Activated CD4-positive, alpha-beta T cell treated with anti-CD3 and anti-CD28 coated beads for 24 hours (primary cell): ENCODE measurements at places on chromosomes 2 and 18.

GRCh38 chr2:69097891-69098655 lies 85.1 kb downstream of the ANTXR1 start:
- no peak for DNase-seq

- no peak for DNase-seq
These were observed 50.8 kb upstream of the FANCL start for GRCh38 chr2:58291726-58292438.

- DNase-seq = no peak
These were observed 38.5 kb upstream of the LYPD6 start for GRCh38 chr2:149291881-149292280.

DNA sequence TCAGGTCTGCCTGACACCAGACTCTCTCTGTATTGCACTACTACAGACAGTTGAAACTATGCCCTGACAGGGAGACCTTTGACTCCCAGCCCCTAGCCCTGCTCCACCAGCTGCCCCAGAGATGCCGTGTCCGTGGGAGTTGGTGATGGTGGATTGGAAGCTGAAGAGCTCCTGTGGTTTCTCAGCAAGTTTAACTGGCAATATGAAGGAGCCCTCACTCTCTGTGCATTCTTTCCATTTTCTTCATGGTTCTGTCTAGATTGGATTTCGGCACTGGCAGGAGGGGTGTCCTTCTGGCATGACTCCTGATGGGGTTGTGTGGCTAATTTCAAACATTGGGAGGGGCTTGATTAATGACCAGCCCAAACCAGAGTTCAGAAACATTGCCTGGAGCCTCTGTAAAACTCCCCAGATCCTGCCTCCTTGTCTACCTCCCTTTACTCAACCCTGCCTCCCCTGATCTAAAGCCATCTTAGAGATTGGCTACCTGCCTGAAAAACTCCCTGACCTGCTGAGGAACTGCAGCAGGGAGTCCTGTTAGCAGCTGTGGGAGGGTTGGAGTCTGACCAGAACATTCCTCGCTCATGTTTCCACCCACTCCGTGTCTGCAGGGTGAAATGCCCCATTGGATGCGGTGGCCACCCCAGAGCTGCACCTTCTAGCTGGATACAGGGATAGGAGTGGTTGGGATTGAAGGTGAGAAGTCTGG lies 206.9 kb upstream of the SPRED2 start:
- no peak for DNase-seq

DNA sequence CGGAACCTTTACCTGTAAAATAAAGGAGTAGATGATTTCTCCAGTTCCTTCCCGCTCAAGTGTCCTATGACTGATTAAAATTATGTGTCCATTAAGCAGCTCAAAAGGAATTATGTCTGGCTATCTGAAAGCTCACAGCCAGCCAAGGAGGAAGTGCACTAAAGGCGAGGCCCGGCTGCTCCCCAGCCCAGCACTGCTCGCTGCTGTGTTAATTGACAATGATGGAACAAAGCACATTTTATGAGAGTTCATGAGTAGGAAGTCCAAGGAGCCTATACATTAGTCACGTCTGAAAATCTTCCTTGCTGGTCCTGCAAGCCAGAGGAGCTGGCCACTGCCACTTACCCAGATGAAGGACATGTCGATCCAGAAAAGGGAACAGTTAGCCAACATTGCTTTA lies 14.3 kb downstream of the TTC32 start:
- no peak for DNase-seq

DNA sequence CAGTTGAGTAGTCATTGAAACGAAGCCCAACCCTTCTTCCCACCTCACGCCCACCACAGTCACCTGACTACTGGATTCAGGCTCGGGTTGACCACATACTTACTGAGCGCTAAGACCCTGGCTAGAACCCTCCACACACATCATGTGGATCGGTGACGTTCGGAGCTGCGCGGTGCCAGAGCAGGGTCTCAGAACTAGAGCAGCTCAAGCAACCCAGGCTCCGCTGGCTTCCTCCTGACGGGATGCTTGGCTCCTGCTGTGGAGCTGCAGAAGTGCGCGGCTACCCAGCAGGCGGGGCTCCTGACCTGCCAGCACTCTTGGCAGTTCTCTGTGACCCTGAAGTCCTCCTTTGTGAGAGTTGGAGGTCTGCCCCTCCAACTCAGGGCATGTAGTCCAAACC lies 90.6 kb upstream of the MBOAT2 start:
- DNase-seq = no peak

- no peak for DNase-seq
These were observed 38.3 kb upstream of the CTIF start for GRCh38 chr18:48500517-48500916.

DNA sequence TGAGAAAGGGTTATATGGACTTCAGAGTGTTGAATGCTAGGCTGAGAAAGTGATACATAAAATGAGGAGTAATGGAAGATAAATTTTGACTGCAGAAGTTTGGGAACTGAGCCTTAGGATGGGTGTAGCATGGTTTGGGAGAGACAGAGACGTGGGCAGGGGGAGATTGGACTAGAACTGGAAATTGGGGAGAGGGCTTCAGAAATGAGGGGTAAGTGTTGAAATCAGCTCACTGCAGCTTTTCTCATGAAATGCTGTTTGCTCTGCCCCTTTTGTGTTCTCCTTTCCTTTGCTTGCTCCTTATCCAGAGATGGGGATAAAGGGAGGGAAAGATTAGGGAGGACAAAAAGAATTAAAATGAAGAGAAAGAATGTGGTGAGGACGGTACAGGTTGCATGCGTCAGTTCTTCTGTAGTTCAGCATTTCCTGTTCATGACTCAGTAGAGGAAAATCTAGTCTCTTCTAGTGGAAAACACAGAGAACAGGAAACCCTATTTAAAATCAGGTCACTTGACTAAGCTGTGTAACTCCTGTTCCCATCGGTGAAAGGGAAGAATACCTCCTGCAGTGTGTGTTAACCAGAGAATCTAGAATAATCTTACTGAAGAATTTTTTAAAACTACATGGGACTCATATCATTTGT lies 105.6 kb downstream of the CRIM1 start:
- no peak for DNase-seq

DNA sequence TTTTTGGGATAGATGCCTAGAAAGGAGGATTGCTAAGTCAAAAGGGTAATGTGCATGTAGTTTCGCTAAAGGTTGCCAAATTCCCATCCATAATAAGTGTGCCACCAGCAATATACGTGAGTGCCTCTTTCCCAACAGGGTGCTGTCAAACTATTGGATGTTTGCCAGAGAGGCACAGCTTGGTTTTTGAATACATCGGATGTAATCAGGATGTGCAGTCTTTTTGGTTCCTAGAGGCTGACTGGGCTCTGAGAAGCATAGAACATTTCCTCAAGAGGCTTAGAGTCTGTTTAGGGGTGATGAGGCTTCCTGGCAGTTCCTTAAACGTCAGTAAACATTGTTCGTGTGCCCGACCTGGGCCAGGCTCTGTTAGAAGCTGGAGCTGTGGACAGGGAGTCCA lies 28.0 kb downstream of the AGAP1 start:
- DNase-seq = no peak

- DNase-seq = no peak
These were observed 252.0 kb upstream of the SIX3 start for GRCh38 chr2:44689516-44689915.

GRCh38 chr2:71596011-71596410 lies 142.7 kb downstream of the DYSF start:
- DNase-seq = no peak

- DNase-seq = no peak
These were observed 108.0 kb upstream of the UNC80 start for GRCh38 chr2:209663656-209664055.

- DNase-seq = no peak
These were observed 71.0 kb downstream of the NOL4 start for GRCh38 chr18:34153711-34154110.

GRCh38 chr18:57052173-57052572 lies 94.7 kb upstream of the BOD1L2 start:
- DNase-seq = no peak

DNA sequence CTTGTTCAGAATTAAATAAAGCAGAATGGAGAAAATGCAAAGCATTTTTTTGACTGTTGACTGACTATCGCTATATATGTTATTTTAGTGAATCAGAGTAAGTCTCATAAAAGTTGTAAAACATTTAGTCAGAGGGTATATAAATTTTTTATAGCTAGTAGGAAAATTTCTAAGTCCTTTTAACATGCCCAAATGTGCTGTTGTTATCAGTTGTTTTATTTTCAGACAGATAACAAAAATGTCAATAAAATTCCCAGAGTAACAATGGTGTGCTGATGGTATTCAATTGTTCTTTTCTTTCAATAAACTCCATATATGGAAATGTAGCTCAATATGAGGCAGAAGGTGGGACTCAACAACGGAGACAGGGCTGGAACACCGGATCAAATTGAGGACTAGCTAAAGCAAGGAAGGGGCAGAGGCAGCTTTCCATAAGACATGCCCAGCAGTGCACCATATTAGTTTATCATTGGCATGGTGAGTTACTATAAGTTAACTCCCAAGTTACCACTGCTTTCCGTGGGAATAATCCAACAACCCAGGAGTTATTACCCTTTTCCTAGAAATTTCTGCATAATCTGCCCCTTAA lies 26.6 kb downstream of the GULP1 start:
- no peak for DNase-seq

- no peak for DNase-seq
These were observed 37.9 kb upstream of the SMAD7 start for GRCh38 chr18:48988508-48989303.

- DNase-seq = no peak
These were observed 423.1 kb downstream of the FIGN start for GRCh38 chr2:163312713-163313112.

DNA sequence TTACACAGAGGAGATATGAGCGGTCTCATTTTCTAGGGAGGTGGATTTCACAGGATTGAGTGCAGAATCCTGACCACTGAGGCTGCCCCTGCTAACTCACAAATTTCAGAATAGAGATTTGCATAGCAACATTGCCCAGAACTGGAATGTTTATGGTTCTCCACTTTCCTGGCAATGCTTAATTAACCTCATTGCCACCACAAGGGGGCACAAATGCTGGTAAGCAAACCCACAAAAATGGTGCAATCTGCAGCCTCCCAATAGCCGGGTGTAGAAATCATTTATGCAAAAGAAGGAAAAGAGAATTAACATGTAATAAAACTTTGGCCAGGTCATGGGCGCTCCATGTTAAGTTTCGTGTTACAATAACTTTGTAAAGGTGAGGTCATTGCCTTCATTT lies 112.4 kb downstream of the CYRIA start:
- no peak for DNase-seq

DNA sequence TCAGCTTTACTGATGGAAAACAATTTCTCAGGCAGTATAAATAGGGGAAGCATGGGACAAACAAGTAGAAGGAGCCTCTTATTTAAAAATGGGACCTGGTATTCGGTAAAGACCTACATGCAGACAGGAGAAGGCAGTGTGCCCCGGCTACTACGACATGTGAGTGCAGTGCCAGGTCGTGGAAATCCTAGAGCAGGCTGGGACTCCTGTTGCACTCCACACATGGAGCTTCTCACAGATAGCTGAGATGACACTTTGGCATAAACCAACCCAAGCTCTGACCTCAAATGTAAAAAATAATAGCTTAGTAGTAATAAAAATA lies 885 bp upstream of the DSEL start:
- DNase-seq = no peak

DNA sequence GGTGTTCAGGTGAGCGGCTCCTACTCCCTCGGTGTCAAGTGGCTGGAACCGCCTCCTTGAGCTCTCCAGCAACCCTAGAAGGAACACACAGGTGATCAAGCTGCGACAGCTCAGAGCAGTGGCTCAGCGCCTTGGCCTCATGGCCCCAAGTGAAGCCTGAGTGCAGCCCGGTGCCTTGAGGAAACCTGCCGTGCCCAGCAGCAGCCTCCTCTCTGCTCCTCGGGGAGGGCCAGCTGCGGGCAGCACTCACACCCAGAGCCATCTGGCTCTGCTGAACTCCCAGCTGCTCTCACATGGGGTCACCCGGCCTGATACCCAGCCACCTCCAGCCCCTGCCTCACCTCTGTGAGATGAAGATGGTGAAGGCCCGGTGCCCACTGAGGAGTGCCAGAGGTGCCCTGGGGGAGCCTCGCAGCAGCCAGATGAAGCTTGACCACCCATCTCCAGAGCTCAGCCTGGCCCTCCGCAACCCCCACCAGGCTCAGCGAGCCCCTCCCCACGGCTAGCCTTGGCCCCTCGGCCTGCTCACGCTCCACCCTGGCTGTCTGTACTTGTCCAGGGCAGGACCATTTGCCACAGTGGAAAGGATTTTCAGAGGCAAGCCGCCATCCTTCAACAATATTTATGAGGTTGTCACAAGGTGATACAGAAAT lies 70.6 kb upstream of the RAB6C start:
- no peak for DNase-seq

DNA sequence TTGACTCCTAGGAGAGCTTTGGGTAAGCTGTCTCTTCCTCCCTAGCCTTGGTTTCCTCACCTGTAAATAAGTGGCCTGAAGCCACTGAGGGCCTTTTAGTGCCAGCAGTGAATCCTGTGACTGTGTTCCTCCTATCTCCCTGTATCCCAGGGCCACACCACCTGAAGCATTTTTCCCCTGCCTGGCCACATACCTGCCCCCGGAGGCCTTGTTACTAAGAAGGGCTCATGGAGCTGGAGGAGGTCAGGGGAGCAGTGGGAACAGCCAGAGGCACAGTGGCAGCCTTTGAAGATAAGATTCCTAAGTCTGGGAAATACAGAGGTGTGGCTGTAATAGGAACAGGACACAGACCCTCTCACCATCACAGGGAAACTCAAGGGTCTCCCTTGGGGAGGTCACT lies 162.4 kb downstream of the SMAD7 start:
- no peak for DNase-seq

DNA sequence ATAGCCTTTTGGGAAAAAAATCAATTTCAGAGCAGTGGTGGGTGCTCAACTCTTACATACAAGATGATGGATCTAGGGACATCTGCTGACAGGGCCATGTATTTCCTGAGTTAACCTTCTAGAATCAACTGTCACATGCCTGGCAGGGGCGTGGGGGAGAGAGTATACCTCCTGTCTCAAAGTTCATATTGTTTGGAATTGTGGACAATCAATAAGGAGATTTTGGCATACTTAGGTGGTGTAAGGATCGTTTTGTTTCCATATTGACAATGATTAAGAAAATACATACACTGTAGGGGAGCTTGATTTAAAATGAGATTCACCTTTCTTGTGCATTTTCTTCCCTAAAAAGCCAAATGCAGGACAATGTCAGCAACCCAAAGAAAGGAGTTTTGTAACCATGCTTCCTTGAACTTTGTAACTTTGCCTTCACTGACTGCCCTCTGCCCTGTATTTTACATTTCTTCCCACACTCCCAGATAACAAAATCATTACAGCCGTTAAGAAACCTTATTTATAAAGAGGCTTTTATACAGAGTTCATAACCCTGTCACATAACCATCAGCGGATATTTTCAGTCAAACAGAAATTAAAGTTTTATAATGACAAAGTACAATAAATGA lies 88.4 kb downstream of the MEP1B start:
- no peak for DNase-seq

- DNase-seq = no peak
These were observed 266.7 kb downstream of the HAUS1 start for GRCh38 chr18:46370898-46371297.
